ENCODE measurements at places on chromosomes 7 and 10.
A peak's percentile ranks its signal among the peaks of the same experiment; 100 is the strongest.

DNA sequence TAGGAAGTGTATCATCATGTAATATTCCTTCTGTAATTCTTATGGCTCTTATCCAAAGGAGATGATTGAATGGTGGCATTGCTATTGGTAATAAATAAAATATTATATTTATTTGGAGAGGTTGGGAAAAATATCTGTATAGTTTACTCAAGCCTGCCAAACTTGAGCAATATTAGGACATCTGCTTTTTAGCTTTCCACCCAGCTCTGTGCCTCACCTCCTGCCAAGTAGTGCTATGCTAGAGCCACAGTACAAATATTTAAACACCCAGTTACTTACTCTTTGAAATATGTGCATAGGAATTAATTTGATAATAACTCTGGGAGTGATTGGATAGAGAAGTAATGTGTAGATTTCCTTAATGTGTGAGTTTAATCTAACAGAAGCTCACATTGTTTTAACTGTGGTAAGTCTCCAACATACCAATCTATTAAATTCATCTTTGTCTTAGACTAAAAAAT, 129.2 kb downstream of the BBS9 start:
- DNase-seq = no peak

DNA sequence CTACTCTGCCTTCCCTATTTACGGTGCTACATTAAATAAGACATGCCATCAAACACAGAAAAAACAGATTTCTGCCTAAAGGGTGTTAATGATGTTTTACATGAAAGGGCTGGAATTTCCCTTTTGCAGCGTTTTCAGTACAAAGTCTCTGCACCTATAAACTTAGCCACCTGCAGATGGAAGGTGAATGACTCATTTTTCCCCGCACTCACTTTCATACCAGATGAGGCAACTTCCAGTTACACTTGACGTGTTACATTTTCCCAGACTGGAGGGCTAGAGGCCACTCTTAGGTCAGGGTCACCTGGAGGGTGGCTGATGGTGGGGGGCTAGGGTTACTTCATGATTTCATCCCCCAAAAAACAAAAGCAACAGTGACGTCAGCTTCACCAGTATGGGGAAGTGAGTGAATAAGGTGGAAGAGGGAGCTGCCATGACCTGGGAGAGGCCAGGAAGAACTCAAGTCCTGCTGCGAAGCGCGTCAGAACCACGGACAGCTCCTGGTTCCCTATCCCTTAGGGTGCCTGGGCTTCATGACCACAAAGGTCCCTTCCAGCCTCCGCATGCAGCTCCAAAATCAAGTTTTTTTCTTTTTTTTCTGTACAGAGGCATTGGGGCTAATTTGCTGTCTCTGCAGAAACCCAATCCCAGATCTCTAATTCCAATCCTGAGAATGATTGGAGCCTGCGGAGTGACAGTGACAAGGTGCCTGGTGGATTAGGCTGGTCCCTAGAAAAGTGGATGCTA, 94.0 kb downstream of the ADARB2 start:
- DNase-seq = peak; percentile 42

DNA sequence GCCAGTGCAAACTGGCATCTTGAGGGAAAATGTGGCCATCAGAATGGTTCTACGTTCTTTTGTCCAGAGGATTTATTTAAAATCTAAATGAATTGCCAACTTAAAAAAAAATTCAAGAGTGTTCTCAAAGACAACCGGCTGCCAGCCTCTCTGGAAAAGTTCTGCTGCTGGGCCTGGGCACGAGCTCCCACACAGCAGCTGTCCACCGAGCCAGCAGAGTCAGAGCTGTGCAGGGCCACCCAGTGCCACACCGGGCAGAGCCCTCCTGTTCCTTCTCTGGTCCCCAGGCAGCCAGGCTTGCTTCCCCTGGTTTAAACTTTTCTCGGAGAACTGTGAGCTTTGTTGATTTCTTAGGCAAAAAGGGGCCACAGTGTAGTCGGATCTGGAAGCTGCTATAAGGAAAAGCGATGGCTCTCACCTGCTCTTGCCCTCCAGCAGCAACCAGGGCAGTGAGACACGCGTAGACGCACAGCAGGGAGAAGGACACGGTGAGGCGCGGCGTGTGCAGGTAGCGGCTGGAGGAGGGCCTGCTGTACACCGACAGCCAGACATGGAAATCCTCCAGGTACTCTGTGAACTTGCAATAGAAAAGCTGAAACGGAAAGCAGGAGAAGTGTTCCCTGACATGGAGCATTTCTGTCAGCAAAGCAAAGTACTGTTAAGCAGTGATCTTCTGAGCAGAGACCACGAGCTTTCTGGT, 111.6 kb downstream of the PKD1L1 start:
- no peak for DNase-seq

DNA sequence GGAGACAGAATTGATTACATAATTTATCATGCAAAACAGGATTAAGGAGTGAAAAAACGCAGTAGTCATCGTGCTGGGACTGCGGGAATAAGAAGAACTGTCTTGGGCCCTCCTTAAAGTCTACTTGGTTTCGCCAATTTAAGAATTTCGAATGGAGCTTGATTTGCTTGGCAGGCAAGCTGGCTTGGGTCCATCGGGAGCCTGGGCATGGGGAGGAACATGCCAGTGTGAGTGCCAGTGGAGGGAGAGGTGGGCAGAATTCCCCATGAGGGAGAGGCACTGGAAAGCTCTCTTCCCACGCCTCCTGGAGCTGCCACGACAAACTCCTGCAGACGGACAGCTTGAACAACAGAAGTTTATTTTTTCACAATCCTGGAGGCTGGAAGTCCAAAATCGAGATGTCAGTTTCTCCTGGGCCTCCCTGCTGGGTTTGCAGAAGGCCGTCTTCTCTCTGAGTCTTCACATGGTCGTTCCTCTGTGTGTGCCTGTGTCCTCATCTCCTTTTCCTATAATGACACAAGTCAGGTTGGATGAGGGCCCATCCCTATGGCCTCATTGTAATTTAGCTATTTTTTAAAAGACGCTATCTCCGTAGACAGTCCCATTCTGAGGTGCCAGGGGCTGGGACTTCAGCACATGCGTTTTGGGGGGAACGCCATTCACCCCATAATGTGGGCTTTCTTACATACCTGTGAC, 528.7 kb upstream of the DPP6 start:
- no peak for DNase-seq

DNA sequence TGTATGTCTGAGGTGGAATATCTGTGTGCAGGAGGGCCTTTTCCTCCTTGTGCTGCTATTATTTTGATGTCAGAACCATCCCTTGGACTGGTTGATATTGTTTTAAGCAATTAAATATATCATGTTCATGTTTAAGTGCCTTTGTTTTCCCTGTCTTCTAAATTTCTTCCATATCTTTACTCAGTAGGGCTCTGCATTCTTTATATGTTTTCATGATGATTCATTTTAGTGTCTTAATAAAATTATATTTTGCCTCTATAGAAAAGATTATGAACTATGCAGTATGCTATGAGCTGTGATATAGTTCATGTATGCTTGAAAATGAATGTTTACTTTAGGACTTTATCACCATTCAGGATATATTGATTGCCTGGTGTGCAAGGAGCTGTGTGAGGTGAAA, 34.8 kb downstream of the AHR start:
- no peak for DNase-seq

- DNase-seq = no peak
Observed at GRCh38 chr10:44995914-44996669, 4.6 kb upstream of the ZNF22 start.

DNA sequence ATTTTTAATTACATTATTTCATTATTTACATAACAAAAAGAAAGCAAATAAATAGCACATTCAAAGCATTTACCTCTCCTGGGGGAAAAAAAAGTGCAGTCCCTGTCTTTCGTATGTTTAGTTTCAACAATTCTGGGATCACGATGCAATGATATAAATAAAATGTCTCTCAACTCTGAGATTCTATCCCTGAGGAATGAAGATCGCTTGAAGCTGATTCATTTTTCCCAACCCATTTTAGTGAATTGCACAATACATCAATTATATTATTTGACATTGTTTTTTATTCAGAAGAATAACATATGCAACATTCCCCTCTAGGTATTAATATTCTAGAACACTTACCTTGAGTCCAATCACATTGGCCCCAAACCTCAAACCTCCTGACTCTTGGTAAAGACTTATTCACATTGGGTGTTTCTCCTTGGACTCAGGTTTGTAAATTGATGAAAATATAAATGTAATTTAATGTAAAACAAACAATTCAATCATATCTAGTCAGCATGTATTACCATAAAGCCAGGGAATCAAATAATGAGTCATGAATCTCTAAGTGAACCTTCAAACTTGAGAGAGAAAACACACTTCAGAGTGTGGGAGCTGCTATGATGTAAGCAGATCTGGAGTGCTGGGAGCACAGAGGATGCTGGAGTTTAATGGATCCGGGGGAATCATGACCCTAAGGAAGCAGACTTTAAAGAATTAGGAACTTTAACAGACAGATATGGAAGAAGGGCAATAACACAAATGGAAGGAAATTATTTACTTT, 5.3 kb upstream of the SCIN start:
- DNase-seq = no peak

- DNase-seq = no peak
Observed at GRCh38 chr10:49333192-49333591, 34.2 kb downstream of the C10orf71 start.

GRCh38 chr7:116691664-116692063, 19.7 kb downstream of the MET start:
- no peak for DNase-seq

Data from activated CD4-positive, alpha-beta T cell treated with anti-CD3 and anti-CD28 coated beads, Interleukin-2, Interleukin-4, amounts not matched to agents 100 ng/mL and 50 ng/mL, durations not matched to agents 16 hours and 8 hours (primary cell).